ENCODE measurements at places on chromosomes 5 and 9.

GRCh38 chr5:148980731-148981130, 82.1 kb downstream of the SH3TC2 start:
- DNase-seq = no peak

DNA sequence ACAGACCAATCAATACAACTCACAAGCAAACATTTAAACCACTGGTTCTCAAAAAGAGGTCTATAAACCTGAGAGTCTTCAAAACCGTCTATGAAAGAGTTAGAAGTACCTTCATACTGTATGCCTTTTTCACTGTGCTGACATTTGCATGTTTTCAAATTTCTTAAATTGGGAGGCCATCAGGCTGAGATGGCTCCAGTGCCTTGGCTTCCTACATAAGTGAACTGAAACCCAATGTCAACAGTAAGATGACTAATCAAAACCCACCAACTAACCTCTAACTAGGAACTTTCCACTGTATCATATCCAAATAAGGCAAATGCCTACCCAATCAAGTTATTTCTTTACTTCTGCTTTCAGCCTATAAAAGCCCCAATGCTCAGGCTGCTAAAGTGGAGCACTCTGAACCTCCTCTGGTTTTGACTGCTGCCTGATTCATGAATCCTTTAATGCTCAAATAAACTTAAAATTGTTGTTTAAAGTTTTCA, 35.1 kb downstream of the FAM13B start:
- DNase-seq = no peak

DNA sequence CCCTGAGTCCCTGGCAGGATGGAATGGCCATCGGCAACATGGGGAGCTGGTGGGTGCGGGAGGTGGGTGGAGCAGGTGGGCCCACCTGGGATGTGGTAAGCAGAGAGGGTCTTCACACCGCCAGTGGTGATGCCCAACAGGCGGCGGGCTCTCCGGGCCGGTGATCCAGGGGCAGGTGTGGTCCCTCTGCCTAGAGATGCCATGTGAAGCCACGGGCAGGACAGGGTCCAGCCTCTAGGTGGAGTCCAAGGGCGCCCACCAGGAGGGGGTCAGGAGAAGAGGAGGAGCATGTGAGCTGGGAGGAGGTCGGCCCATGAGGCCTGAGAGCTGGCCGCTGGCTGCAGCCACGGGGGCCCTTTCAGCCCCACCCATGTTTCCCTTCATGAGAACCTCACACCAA, 221.1 kb downstream of the FANCC start:
- no peak for DNase-seq

GRCh38 chr5:74517700-74518099, 122.8 kb downstream of the ENC1 start:
- no peak for DNase-seq

DNA sequence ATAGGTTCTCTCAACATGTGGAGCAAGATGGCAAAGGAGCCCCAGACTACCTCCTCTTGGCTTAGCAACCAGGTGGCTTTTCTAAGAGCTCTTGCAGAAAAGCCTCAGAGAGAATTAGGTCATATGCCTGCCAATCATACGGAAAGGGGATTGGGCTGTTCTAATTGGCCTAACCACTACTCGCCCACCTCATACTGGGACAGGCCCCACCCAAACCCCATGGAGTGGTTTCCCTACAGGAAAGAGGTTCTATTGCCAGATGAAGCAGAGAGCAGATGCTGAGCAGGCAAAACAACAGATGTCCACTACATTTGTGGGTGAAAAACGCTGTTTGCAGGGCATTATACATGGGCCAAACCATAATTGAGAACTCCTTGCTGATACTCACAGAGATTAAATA, 29.0 kb downstream of the ABLIM3 start:
- DNase-seq = no peak

DNA sequence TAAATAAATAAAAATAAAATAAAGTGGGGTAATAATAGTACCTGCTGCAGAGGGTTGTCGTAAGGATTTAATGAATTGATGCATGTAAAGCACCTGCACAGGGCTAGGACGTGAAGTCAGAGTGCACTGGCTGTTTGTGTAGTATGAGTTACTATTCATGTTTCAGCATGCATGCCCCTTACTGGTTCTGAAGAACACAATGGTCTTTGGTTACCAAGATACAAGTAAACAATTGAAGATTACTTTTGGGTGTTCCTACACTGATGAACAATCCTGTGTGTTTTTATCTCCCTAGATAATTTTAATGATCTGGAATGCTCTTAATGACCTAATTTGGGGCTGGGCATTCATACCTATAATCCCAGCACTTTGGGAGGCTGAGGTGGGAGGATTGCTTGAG, 23.2 kb upstream of the PRRC2B start:
- no peak for DNase-seq

DNA sequence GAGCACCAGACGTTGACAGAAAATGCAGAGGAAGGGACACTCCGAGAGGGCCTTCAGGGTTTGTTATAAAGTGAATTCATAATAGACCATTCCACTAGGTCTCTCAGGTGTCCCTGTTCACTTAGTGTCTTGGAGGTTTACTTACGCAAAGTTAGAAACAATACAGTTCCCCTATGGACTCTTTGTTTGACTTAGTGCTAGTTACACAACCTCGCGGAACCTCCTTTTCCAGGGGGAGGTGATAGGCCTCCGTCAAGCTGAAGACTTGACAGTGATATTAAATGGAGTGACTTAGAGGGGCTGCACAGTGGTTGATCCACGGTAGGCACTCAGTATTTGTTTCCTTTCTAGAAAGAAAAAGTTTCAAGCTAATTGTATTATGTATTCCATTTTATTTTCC, 1.3 kb downstream of the CCT5 start:
- DNase-seq = no peak
